Cerebellum (tissue), 4 donors: ENCODE measurements at places on chromosomes 11 and 22. TPM values are rescaled to one million over a fixed set of nuclear protein-coding genes. Genes with fewer than 3 reads are reported as not detected.

LRP4 gene
- total RNA-seq: 21.2 TPM

SRSF8 gene
- total RNA-seq: 29.7 TPM

RRM1 gene
- total RNA-seq: 61.4 TPM

BARX2 gene
- not detected for total RNA-seq

MMP13 gene
- 0.18 TPM for total RNA-seq

KDM4D gene
- 1.8 TPM for total RNA-seq

KBTBD3 gene
- 15.3 TPM for total RNA-seq

DNAL4 gene
- 10.7 TPM for total RNA-seq

LARGE1 gene
- 31.8 TPM for total RNA-seq

POTEH gene
- not detected for total RNA-seq

PGA5 gene
- total RNA-seq: not detected

SLC5A4 gene
- 0.73 TPM for total RNA-seq

KCTD14 gene
- 2.8 TPM for total RNA-seq

CNGA4 gene
- 0.36 TPM for total RNA-seq

TREH gene
- total RNA-seq: not detected

HIC2 gene
- 10.8 TPM for total RNA-seq

DEUP1 gene
- 0.82 TPM for total RNA-seq

HMGXB4 gene
- 22.3 TPM for total RNA-seq

CAT gene
- 54.9 TPM for total RNA-seq

APLNR gene
- 8.6 TPM for total RNA-seq

SCGB1C1 gene
- not detected for total RNA-seq

STK33 gene
- 24.0 TPM for total RNA-seq
